ENCODE measurements at places on chromosomes 4 and X.

GRCh38 chrX:137547291-137547690, 18.6 kb upstream of the ZIC3 start:
- DNase-seq: no peak

GRCh38 chr4:128299848-128300247, 12.2 kb upstream of the PGRMC2 start:
- DNase-seq: no peak

DNA sequence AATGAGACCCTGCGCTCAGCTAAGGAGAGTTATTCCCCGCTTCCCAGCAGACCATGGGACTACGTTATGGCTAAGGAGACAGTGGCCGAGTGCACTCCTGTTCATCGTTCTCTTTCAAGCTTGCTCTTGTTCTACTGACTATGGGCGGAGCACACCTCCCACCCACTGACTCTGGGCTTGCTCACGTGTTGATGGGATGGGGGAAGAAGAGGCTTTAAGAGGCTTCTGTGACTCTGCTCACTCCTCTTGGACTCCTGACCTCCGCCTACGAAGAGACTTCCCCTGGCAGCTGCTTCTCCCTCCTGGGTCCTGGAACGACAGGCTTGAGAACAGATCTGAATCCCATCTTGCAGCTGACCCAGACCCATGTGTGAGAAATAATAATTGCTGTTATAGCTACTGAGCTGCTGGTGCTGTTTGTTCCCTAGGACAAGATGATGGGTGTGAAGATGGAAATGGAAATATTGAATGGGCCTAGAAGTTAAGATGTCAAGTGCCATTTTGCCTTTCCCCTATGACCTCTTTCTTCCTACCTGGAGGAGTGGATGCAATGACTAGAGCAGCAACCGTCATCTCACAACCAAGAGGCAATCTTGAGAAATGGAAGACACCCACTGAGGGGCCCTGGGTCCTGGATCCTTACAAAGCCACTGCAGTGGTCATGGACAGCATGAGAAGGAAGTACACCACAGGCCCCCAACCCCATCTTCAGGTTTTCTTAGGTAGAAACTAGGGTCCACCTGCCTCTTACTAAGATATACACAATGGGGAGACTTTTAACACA, 38.7 kb upstream of the IRAK1 start:
- no peak for DNase-seq

DNA sequence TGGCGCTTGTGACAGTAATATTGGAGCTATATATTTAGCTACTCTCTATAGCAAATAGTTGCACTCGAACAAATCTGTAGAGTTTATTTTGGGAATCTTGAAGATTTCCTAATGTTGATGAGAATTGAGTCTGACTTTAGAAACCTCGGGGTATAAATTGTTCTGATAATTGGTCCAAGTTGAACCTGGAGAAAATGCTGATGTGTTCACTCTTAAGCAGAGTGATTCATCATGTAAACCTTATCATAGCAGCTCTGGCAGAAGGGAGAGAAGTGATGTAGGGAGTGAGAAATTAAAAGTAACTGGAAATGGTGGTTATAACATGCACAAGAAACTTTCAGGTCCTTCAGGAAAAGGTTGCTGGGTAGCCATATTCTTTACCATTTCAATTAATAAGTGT, 16.4 kb upstream of the SLC4A4 start:
- no peak for DNase-seq

GRCh38 chr4:114599231-114599902, 760 bp downstream of the UGT8 start:
- no peak for DNase-seq

- DNase-seq: no peak
These were observed 41.3 kb upstream of the IGFBP7 start for GRCh38 chr4:57151481-57151880.

- no peak for DNase-seq
These were observed 9.0 kb downstream of the ABCE1 start for GRCh38 chr4:145107126-145107525.

GRCh38 chr4:78225236-78225635, 168.1 kb downstream of the FRAS1 start:
- DNase-seq: no peak

DNA sequence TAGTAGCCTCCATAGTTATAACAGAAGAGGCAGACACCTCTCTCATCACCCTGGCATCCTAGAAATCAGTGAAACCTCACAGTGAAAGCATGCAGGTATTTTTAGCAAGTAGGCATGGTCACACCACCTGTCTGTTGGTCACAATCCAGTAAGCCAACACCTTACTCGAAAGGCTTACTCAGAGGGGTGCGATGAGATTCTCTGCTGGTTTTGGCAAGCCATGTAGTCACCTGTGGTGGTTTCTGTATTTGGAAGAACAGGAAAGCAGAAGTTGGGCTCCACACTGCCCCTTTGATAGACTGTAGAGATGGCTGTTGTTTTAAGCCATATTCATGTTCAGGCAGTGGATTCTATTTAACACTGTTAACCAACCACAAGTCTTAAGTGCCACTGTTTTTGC, 134.7 kb downstream of the DCLK2 start:
- DNase-seq: no peak

DNA sequence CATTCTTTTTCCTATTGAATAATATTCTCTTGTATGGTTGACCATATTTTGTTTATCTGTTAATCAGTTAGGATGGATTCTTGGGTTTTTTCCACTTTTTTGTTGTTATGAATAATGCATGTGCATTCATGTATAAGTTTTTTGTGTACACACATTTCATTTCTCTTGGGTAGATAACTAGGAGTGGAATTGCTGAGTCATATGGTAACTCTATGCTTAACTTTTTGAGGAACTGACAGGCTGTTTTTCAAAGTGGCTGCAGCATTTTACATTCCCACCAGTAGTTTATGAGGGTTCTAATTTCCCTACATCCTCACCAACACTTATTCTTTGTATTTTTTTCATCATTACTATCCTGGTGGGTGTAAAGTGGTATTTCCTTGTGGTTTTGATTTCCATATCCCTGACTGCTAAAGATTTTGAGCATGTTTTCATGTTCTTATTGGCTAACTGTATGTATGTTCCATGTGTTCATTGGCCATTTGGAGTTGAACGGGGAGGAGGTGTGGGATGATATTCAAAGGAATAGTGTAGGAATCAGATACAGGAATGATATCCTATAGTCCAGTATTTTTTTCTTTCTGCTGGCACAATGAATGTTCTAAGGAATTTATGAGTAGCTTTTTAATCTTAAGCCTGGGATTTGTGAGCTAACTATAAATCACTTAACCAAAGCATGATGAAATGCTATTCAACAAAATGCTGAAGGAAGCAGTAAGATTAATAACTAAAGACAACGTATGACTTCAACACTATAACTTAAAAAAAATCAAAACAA, 114.3 kb downstream of the AMELX start:
- no peak for DNase-seq

- DNase-seq: no peak
These were observed 119.0 kb upstream of the SLC6A14 start for GRCh38 chrX:116317409-116317808.

DNA sequence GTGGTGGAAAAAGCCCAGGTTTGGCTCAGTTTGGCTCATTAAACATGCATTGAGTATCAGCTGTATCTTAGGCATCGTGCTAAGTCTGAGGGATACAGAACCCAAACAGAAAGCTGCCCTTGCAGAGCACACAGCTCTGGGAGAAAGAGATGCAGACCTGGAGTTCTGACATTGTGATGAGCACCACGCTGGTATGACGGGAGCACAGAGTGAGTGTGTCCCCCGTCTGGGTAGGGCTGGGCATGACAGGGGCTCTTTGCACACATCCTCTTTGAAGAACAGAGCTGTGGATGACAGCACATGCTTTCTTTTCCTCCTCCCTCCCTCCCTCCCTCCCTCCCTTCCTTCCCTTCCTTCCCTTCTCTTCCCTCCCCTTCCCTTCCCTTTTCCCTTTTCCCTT, 52.2 kb downstream of the CLCN4 start:
- no peak for DNase-seq

DNA sequence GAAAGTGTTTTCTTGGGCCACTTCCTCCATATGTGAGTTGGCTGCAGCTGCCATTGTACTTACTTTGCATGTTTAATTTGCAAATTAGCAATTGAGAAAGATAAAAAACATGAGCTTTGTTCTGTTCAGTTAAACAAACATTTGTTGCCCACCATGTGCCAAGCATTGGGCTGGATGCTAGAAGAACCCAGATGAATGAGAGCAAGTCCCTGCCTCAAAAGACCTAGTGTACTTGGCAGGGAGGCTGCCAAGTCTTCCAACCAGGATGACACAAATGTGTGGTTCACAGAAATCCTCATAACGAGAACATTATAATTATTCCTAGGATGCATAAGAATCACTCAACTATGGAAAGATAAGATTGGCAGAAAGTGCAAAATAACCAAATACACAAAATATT, 66.7 kb downstream of the GPM6A start:
- DNase-seq: peak; percentile 34

- DNase-seq: peak; percentile 45
These were observed 144.5 kb downstream of the NPNT start for GRCh38 chr4:106039796-106040195.

GRCh38 chr4:145219090-145219489, 38.7 kb upstream of the OTUD4 start:
- no peak for DNase-seq
